NCI-H1436 treated with DMSO at 0.1 percent for 48 hours (cell line): ENCODE measurements at places on chromosomes 6 and 20.

- DNase-seq, result no peak
Observed at GRCh38 chr6:160357088-160357487, 8.9 kb downstream of the SLC22A3 start.

DNA sequence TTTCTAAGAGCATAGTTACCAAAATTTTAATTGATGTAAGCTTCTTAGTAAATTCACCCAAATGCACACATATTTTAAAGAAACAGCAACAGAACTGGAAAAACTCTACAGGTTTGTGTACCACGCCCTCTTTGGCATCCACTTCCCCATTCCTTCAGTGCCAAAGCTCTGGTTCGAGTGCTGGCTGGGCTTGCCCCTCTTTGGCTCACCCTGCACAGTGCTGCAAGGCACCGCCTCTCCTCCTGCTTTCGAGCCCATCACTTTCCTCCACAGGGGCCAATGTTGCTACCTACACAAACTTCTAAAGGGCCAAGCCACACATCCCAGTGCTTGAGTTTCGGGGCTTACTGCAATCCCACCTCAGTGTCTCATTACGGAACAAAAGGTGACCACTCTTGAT, 9.6 kb downstream of the LRP11 start:
- no peak for DNase-seq

GRCh38 chr20:44173846-44174245, 13.1 kb downstream of the JPH2 start:
- DNase-seq, result no peak

DNA sequence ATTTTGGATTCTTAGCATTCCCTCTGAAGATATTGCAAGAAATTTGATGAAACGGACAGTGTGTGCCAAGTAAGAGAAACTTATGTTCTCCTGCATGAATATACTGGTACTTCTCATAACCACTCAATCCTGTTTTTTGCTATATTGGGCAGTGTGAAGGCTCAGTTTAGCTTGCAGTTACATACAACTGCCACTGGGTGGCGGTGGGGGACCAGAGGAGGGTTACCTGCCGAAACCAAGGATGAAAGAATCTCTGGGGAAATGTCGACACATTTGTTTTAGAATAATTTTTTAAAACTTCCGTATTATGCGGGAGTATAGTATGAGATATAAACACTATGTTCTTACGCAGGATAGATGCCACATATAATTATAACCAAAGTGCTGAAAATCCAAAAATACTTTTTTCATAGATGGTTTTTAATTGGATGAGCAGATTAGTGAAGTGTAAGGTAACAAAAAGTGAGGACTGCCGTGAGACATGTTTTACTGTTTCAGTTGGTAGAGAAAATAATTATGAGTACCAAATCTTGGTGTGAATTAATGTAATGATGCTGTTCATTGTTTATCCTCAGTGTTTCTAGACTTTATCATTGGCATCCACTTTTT, 9.7 kb downstream of the TRMT11 start:
- peak; percentile 28 for DNase-seq

DNA sequence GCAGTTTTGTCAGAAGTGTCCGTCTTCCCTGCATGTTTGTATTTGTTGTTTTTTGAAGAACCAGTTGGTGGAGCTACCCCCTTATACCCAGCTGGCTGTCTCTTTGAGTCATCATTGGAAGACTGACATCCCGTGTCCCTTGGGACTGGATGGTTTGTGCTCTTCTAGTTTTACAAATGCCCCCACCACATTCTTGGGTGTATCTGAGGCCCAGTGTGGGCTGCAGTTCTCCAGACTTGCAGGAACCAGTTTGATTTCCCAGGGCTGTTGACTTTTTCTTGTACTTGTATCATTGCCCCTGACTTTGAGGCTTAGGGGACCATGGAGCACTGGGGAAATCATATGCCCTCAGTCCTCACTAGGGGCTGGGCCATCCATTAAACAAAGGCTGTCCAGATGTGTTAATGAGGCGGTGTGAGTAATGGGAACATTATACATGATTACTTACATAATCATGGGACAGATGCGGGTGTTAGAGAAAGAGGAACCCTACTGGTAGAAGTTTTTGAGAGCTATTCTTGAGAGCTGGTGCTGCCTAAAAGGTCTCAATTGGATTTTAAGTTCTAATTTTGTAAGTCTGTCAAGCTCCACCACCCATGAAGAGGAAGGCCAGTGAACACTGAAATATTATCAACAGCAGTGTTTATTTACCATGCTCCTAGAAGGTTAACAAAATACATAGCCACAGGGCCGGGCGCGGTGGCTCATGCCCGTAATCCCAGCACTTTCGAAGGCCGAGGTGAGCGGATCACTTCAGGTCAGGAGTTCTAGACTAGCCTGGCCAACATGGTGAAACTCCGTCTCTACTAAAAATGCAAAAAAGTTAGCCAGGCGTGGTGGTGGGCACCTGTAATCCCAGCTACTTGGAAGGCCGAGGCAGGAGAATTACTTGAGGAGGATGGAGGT, 8.5 kb downstream of the JARID2 start:
- no peak for DNase-seq

DNA sequence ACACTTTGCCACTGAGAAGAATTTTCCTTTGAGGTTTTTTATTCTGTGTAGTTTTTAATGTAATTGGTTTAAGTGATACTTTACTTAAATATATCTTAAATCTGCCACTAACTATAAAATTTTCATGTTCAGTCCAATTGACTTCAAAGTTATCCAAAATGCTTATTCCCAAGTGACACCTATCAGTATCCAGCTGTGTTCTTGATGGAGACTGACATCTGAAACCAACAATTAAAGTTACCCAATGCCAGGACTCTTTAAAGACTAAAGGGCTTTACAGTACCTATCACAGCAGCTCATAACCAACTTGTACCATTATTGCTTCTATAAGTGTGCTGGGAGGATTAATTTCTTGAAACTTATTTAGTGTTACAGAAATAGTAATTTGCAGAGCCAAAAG, 13.8 kb upstream of the EYA4 start:
- DNase-seq, result no peak

DNA sequence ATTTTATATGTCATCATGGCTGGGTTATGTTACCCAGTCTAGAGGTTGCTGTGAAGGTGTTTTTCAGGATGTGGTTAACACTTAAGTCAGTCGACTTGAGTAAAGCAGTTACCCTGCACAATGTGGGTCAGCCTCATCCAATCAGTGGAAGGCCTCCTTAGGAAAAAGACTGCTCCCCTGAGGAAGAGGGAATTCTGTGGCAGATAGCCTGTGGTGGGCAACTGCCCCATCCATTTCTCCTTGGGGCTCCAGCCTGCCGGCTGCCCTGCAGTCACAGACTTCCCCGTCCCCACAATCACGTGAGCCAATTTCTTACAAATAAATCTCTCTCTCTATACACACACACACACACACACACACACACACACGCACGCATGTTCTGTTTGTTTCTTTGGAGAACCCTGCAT, 34.5 kb upstream of the MPC1 start:
- DNase-seq, result no peak

DNA sequence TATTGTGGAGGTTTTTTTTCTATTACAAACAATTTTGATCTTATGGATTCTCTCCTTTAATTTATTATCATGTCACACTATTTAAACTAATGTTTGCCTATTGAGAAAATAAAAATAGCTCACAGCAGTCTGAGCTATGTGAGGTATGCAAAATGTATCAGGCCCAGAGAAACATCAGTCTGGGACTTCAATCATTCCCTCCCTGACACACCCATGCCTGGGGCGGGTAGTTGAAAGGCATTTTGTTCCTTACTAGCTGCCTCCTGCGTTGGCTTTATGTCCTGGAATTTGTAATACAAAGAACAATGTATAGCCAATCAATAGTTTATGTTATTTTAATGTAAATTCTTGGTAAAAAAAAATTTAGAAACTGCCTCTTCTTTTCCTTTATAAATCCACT, 403.3 kb downstream of the EPM2A start:
- no peak for DNase-seq

DNA sequence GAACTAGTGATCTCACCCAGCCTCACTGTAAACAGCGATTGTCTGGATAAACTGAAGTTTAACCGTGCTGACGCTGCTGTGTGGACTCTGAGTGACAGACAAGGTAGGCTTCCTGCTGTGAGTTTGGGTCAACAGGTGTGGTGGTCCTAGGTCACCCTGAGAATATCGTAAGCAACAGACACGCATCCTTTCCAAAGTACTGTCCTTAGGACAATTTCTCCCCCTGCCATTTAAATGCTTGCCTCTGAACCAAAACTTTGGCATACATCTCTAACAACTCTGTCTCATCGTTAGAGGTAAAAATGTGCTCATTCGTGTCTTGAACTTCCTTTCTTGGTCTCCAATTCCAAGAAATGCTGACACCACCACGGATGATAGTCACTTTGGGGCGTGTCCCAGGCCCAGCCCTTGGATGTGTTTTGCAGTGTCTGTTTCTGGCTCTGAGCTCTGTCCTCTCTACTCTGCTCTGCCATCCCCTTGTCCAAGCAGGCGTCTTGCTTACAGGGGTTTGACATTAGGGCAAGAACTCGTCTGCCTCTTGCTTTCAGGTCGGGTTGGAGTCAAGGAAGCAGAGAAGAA, 95.5 kb downstream of the EYA2 start:
- no peak for DNase-seq

DNA sequence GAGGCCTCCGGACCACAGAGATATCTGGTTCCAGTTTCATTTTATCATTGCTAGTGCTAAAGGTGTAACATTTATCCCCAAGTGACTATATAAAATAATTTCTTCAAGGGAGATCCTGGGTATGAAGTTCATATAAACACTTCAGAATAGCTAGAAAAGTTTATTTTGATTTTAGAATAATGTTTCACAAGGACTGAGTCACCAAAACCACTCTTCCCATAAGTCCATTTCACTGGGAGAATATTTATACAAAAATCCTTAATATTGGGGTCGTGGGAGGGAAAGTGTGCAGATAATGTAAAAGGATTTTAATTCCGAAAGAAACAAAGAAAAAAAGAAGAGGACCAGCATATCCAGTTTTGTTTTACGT, 128.1 kb downstream of the ISM1 start:
- no peak for DNase-seq

DNA sequence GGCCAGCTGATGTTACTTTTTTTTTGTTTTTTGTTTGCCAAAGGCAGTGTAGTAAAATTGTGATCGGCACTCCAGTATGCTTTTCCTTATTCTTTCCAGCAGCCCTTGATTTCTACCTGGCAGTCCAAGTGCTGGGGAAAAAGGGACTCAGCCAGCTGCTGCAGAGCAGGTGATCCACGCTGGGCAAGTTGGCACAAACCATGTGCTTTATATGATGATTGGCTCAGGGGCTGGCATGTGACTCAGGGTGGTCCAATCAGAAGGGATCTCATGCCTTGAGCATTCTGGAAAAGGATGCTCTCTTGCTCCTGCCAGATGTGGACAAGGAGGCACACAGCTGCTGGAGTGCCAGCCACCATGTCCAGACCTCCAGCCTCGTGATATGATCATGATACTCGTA, 54.5 kb downstream of the SULF2 start:
- DNase-seq, result no peak

DNA sequence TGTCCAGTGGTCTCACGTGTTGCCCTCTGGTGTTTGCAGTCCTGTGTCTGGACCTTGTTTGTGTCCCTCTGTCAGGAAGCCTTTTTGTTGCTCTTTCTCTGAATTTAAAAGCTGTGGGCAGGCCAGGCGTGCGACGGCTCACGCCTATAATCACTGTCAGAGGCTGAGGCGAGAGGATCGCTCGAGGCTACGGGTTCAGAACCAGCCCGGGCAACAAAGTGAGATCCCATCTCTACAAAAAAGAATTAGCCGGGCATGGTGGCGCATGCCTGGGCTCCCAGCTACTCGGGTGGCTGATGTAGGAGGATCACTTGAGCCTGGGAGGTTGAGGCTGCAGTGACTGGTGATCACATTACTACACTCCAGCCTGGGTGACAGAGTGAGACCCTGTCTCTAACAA, 28.5 kb downstream of the OSBPL2 start:
- no peak for DNase-seq

- no peak for DNase-seq
Observed at GRCh38 chr6:30938730-30939129, 2.0 kb upstream of the MUCL3 start.

- no peak for DNase-seq
Observed at GRCh38 chr6:54053881-54054391, 57.3 kb upstream of the MLIP start.

DNA sequence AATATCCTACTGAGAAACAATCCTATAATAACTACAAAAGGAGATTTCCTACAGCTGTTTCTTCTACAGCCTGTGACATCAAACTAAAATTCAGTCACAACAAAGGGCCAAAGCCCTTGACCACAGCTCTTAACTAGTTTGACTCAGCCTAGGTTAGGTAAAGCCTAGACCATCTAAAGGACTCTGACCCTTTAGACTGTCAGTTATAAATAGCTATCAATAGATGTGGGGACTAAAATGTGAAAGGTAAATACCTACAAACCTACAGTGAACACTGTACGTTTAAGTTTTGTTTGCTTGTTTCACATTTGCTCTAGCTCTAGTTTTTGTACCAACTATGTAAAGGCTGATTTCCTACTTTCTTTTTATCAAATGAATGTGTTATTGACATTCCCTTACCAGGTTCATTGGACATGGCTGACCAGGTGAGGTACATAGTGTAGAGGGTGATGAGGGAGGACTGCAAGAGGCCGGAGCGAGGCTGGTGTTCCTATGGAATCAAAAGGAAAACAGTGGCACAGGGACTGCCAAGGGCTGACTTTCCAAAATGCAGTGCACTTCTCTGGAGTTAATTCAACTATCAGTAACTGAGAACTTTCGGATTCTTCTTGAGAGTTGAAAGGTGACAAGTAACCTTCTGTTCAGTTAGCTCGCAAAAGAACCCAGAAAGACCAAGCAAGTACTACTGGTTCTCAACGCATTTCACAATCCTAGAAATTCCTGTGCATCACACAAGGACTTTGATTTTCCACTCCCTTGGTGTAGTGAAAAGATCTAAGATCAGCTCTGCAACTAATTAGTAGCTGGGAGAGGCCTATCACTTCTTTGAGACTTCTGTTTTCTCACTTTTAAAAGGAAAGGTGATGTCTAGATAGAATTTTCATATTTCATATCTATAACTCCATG, 17.2 kb downstream of the SERINC3 start:
- DNase-seq, result no peak

DNA sequence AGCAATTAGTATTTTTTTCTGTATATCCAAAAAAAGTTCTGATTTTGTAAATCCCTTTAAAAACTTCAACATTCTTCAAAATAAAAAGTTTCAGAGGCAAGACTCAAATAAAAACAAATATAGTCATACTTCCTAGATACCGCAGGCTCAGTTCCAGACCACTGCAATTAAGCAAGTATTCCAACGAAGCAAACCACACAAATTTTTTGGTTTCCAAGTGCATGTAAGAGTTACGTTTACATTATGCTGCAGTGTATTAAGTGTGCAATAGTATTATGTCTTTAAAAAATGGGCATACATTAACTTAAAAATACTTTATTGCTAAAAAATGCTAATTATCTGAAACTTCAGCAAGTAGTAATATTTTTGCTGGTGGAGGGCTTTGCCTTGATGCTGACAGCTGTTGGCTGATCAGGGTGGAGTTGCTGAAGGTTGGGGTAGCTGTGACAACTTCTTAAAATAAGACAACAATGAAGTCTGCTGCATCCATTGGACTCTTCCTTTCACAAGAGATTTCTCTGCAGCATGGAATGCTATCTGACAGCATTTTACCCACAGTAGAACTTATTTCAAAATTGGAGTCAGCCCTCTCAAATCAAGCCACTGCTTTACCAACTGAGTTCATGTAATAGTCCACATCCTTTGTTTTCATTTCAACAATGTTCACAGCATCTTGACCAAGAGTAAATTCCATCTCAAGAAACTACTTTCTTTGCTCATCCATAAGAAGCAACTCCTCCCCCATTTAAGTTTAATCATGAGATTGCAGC, 46.0 kb downstream of the PHIP start:
- no peak for DNase-seq
